D721Med (cell line): ENCODE measurements at places on chromosomes 5 and 9.

GRCh38 chr9:72134801-72135200 lies 14.4 kb upstream of the GDA start:
- no peak for DNase-seq

DNA sequence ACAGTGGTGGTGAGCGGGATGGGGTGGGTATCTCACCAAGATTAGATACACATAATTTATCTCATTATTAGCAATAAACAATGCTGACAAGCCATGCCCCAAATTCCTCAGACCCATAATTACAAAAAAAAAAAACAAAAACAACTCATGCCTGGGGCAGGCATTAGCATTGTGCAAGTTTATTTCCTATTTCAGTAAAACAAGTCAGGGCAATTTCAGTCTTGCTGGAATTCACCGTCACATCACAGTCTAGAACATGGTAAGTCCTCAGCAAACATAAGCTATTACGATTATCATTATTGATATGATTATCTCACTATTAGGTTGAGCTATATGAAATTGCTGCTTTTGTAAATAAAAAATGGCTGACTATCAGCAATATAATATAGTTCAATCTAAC lies 57.5 kb upstream of the GNAQ start:
- DNase-seq = no peak

- no peak for DNase-seq
These were observed 662 bp upstream of the DOLPP1 start for GRCh38 chr9:129080298-129080600.

- DNase-seq = no peak
These were observed 215.1 kb upstream of the MVB12B start for GRCh38 chr9:126111556-126111955.

- DNase-seq = no peak
These were observed 10.3 kb downstream of the MYORG start for GRCh38 chr9:34366365-34366764.

GRCh38 chr9:35313916-35314315 lies 152.1 kb downstream of the UNC13B start:
- no peak for DNase-seq

DNA sequence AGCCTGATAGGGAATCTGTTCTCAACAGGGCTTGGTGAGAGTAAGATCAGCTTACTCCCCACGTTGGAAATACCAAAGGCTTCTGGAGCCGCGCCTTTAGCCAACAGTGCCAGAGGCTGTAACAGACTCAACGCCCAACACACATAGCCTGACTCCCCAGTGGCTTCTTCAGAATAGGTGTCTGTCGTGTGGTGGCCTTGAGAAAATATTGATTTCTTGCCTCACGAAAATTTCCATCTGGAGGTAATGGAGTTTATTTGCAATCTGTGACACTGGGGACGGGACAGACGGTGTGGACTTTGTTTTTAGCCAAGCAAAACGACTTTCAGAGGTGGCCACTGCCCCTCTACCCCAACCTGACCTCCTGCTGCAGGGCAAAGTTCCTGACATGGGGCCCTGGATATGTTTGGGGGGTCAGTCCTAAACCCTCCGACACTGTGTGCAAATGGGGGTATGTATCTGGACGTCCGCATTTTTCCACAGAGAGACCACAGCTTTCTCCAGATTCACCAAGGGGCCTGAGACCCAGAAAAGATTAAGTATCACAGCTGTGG lies 189.3 kb downstream of the CDK5RAP2 start:
- DNase-seq = no peak

- no peak for DNase-seq
These were observed 6.6 kb downstream of the C1QTNF2 start for GRCh38 chr5:160363660-160364395.

GRCh38 chr5:52943808-52944207 lies 45.3 kb upstream of the ITGA2 start:
- DNase-seq = no peak

- no peak for DNase-seq
These were observed 34.1 kb downstream of the NEK6 start for GRCh38 chr9:124291801-124292396.

DNA sequence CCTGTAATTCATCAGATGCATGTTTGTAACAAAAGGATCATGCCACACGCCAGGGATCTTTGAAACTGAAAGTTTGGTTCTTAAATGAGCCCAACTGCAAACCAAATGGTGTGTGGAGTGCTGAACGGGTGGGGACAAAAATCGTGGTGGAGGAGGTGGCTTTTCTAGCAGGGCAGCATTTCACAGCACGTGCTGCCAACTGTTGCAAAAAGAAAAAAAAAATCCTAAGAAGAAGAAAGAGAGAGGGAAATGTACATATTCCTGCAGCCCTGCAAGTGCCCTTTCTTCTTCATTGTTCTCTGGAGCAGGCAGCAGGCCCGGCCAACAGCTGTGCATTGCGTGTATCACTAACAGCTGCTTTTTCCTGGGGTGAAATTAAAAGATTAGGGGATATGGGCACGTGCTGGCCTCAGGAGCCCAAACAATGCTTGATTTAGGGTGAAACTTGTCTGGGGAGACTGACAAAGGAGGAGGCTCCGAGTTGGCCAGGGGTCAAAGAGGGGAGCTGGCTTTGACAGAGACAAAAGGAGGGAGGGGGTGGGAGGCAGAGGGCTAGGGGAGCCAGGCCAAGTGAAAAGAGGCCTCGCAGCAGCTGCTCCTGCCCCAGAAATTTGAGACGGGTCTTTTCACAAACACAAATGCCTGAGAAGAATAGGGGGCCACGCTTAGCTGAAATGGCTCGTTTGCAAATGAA lies 73.0 kb downstream of the GADD45G start:
- no peak for DNase-seq

- no peak for DNase-seq
These were observed 1043.6 kb upstream of the WWC1 start for GRCh38 chr5:167247816-167248215.

DNA sequence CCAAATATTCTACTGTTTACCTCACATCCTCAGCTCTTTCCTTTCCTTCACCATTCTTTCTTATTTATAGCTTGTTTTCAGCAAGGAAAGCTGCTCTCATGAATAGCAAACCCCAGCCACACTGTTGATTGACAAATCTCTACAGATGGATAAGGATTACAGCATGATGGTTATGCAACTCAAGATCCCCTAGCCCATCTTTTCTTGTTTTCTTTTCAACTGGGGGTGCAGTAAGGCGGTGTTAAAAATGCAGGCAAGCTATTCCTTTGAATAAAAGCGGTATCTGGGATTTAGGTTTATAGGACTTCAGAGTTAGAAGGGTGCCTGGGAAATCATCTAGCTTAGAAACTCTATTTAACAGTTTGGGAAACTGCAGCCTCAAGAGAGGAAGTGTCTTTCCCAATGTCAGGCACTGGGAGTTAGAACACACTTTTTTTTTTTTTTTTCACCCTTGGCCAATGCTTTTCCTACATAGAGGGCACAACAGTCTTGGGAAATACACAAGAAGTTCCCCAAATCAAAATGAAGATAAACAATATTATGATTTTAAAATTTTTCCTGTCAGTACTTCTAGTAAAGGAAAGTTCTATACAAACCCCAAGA lies 2.6 kb downstream of the SPARC start:
- no peak for DNase-seq

GRCh38 chr9:96646081-96646991 lies 8.8 kb downstream of the PRXL2C start:
- no peak for DNase-seq

DNA sequence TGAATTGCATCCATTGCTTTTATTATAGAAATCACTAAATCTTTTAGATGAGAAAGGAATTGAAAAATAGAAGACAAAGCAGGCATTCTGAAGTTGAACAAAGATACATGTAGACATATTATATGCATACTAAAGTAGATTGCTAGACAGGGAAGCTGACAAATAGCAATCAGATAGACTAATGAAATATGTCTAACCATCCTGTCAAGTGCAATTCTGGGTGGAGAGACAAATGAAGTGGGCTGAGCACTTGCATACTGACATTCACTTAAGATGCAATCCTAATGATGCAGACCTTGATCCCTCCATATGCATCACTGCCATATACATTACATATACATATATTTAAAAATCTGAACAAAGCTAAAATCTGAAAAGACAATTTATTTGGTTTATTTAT lies 1130.0 kb upstream of the CDH6 start:
- no peak for DNase-seq

DNA sequence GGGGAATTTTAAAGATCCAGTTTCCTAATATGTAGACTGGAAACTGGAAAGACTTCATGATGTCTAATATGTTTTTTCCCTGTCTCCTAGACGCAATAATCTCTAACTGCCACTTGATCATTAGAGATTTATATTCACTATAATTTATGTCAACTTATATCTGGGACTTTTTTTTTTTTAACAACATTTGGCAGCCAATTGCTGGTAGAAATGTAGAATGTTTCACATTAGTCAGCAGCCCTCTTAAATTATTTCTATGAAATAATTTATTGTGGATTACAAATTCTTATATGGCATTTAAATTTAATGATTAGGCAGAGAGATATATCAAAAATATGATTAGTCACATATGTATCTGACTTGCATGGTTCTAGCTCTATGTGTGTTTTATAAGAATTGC lies 48.2 kb downstream of the TMEM174 start:
- no peak for DNase-seq

- no peak for DNase-seq
These were observed 51.0 kb upstream of the EGFLAM start for GRCh38 chr5:38207343-38207742.

GRCh38 chr5:87394411-87395165 lies 18.1 kb downstream of the CCNH start:
- no peak for DNase-seq

GRCh38 chr5:151156507-151157420 lies 815 bp downstream of the ANXA6 start:
- no peak for DNase-seq

GRCh38 chr5:104556957-104557356 lies 994.4 kb upstream of the NUDT12 start:
- DNase-seq = no peak

- DNase-seq = no peak
These were observed 20.2 kb downstream of the UBE2R2 start for GRCh38 chr9:33837138-33837537.

DNA sequence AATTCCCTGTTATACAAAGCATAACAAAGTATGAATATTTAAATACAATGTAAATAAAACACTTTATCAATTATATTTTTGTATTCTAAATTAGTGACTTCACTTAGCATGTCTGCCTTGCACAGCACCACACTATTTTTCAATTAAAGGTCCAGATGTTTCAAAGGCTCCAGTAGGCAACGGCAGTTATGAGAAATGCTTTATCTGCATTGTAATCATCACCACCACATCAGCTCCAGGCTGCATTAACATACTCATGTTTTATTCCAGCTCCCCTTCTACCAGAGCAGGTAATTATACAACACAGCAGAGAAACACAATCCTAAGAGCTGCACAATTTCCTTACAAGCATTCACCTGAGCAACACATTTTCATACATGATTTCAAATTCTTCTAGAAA lies 102.8 kb downstream of the MAPKAP1 start:
- DNase-seq = no peak

GRCh38 chr5:43258116-43258515 lies 55.1 kb downstream of the HMGCS1 start:
- no peak for DNase-seq

- no peak for DNase-seq
These were observed 152.8 kb upstream of the PAPPA start for GRCh38 chr9:116000748-116001329.

DNA sequence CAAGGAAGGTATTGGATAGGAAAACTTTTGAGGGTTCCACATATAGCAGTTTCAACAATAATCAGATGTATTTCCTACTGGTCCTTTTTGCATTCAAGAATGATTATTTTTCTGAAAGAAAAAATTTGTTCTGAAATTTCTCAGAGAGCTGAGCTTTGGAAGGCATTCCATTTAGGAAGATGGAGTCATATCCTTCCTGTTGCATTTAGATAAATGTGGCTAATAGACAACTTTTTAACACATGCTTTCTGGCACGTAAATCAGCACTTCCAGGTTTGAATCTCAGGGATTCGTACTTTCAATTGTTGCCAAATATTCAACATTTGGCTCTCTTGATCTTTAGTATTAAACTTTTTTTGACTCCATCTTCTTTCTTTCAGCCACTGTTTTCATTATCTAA lies 24.8 kb upstream of the TLR4 start:
- no peak for DNase-seq

DNA sequence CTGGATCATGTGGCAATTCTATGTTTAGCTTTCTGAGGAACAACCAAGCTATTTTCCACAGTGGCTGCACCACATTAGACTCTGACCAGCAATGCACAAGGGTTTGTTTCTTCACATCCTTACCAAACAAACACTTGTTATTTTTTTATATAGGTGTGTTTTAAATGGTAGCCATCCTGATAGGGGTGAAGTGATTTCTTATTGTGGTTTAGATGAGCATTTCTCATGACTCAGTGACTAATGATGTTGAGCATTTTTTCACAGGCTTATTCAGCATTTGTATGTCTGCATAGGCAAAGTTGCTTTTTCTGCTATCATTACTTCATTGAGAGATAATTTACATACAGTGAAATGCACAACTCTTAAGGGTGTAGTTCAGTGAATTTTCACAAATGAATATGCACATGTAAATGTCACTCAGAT lies 36.0 kb downstream of the ANKRD33B start:
- no peak for DNase-seq

DNA sequence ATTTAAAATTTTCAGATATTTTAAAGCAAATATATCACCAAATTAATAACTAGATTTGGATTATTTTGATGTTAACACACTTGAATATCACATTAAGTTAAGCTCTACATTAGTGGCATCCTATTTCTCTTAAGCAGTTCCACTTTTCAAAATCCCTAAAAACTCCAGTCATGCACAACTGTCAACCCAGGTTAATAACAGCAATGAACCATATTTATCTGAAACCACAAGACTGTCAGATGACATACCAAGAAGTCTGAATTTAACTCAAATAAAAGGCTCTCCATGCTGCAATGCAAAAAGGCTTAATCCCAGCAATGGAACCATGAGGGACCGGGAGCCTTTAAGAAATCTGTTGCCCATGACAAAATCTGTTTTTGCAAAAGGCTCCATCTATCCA lies 27.5 kb downstream of the FNIP1 start:
- DNase-seq = no peak

- no peak for DNase-seq
These were observed 153.6 kb downstream of the FAM114A2 start for GRCh38 chr5:153885141-153885540.

- DNase-seq = no peak
These were observed 1079.9 kb upstream of the ACO1 start for GRCh38 chr9:31304576-31304975.

GRCh38 chr9:135570456-135570855 lies 8.9 kb downstream of the PAEP start:
- no peak for DNase-seq

GRCh38 chr5:94485067-94485466 lies 133.3 kb downstream of the KIAA0825 start:
- no peak for DNase-seq
